NCI-H2081 treated with DMSO at 0.1 percent for 48 hours (cell line): ENCODE measurements at places on chromosomes 2 and 18.

GRCh38 chr2:241977557-241978300 lies 108.2 kb downstream of the RTP5 start:
- DNase-seq, result no peak

DNA sequence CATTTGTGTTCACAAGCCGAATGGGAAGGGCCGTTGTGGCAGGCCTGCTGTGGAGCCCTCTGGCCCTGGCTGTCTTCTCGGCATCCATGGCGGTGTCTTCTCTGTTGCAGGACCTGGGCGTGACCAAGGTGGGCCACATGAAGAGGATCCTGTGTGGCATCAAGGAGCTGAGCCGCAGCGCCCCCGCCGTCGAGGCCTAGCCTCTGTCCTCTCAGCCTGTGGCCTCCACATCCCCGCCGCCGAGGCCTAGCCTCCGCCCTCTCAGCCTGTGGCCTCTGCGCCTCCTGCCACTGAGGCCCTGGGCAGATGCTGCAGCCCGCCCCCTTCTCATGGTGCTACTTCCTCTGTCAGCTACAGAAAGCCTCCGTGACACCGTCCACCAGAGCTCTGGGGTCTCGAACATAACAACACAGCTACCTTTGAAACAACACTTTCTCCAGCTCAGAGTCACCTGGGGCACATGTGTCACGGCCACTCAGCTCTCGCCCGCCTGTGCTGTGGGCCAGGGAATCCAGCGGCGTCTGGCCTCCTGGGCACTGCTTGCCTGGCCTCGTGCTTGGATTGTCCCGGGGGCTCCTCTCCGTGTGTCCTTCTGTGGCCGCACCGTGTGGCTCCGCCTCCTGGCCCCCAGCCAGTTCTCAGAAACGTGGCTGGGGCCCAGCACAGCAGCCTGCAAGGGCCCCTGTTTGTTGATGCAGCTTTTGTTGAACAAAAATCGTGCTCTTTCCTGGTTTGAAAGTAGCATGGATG lies 97.1 kb downstream of the USP40 start:
- DNase-seq, result no peak

- DNase-seq, result no peak
Measured at GRCh38 chr2:240570531-240571313, 2.4 kb downstream of the RNPEPL1 start.

DNA sequence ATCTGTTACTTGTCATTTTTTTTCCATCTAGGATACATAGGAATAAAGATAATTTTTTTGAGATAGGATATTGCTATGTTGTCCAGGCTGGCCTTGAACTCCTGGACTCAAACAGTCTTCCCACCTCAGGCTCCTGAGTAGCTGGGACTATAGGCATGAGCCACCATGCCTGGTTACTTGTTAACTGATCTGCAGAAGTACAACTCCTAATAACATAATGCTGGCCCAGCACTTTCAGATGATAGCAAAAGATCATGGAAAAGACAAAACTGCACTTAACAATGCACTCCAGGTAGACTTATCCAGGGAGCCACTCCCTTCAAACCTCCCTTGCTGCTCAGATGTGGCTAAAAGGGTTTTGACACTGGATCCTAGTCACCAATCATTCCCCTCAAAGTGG lies 11.4 kb upstream of the CTDP1 start:
- DNase-seq, result no peak

DNA sequence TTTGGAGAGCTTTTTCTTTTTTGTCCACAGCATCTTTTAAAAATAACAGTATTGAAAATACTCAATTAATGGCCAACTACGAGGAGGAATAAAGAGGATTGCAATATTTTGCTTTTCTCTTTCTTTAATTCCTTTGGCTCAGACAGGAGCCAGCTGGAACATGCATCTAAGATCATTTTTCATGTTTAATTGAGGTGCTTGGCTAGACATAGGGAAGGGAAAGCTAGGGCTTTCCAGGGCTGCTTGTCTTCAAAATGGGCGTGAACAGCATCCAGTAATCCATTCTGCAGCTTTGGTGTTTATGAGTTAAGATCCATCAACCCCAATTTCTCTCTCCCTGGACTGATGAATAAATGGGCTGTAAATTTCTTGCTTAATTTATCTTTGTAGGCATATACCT lies 323.0 kb downstream of the PTPRM start:
- DNase-seq, result no peak

GRCh38 chr2:201172279-201172678 lies 10.7 kb upstream of the CASP10 start:
- DNase-seq, result no peak
